ENCODE measurements at places on chromosomes 1 and 21.

DNA sequence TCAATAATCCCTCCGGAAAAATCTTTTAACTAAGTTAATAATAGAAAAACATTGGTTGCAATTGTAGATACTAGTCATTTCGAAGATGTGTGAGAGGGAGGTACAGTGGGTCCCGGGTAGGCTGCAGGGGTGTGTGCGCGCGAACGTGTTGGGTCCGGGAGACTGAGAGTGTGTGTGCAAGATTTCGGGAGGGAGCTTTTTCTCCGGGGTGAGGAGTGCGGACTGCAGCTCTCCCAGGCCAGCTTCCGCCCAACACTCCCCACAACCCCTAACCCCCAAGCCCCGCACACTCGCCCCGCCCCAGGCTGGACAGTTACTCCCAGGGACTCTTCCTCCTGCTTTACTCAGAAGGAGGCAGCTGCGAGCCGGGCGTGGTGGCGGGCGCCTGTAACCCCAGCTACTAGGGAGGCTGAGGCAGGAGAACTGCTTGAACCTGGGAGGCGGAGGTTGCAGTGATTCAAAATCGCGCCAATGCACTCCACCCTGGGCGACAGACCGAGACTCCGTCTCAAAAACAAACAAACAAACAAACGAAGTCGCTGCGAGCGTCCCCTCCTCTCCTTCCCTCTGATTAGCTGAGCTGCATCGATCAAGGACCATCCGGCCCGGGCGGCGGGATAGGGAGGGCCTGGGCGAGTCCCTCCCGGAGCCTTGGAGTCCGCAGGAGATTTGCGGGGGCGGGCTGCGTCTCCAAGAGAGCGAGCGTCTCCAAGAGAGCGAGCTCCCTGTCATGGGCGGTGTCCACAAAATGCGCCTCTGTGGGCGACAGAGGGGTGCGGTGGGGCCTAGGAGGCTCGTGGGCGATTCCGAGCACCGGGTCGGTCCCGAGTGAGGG is 28.3 kb upstream of the PPM1J start:
- DNase-seq, result no peak

GRCh38 chr1:114003431-114003830 is 24.2 kb downstream of the OLFML3 start:
- DNase-seq, result no peak

DNA sequence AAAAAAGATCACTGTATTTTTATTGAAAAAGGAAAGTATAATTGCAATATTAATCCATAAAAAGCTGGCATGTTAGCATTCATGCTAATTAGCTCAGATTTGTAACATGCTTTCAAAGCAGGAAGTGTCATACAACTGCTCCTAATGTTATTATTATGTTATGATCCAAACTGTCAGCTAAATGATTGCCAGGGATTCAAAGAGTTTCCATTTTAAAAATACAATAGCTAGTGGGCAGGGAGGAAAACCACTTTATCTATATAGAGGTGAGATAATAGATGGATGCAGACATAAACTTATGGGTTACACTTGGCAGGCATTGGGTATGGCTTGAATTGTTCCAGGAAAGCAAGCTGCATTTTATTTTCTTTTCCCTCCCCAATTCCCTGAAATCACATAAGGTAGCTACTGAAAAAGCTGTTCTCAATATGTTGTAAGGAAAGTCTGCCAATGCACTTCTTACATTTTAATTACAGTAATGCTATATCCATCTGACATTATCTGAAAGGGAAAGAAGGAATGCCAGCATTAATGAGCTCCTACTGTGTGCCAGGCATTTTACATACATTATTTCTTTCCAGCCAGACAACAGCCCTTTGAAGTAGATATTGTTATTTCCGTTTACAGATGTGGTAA is 9.8 kb upstream of the MYSM1 start:
- DNase-seq, result no peak

DNA sequence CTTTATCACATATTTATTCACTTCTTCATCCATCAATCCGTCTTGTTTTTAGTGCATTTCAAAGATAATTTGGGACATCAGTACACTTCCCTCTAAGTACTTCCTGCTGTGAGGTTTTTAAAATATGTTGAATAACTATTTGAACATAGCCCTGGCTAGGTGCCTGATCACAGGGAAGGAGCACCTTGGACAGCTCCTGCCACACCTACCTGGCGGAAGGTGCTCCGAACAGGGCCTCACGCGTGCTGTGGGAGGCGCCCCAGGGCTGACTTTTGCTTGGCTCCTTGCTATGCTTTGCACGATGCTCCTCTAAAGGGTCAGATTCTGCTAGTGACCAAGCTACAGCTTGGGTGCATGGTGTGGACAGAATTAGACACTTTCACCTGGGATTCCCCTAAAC is 4.9 kb upstream of the ATXN7L2 start:
- DNase-seq, result no peak

DNA sequence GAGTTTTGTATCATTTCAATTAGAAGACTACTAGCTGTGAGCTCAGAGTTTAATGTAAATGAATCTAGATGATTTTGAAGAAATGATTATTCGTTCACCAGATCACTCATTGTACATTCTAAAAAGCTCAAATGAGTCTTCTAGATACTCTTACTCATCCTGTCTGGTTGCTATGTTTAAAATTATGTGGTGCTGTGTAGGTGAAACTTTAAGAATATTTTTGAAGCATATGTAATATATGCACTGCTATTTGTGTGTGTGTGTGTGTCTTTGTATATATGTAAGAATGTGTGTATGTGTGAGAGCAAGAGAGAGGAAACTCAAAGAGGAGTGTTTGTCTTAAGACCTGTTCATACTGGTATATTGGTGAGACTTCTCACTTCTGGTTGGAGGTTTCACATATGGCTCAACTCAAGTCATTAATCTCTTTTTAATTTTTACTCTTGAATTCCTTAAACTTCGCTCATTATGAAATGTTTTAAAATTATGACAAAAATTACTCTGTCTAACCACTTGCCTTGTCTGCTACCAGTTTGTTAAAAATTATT is 8.6 kb upstream of the C1orf105 start:
- no peak for DNase-seq

GRCh38 chr1:230507666-230508402 is 81.7 kb upstream of the PGBD5 start:
- DNase-seq, result no peak

GRCh38 chr1:58814251-58815068 is 30.6 kb upstream of the JUN start:
- no peak for DNase-seq

- DNase-seq, result no peak
These were observed 17.0 kb upstream of the SLC5A9 start for GRCh38 chr1:48205522-48205921.

DNA sequence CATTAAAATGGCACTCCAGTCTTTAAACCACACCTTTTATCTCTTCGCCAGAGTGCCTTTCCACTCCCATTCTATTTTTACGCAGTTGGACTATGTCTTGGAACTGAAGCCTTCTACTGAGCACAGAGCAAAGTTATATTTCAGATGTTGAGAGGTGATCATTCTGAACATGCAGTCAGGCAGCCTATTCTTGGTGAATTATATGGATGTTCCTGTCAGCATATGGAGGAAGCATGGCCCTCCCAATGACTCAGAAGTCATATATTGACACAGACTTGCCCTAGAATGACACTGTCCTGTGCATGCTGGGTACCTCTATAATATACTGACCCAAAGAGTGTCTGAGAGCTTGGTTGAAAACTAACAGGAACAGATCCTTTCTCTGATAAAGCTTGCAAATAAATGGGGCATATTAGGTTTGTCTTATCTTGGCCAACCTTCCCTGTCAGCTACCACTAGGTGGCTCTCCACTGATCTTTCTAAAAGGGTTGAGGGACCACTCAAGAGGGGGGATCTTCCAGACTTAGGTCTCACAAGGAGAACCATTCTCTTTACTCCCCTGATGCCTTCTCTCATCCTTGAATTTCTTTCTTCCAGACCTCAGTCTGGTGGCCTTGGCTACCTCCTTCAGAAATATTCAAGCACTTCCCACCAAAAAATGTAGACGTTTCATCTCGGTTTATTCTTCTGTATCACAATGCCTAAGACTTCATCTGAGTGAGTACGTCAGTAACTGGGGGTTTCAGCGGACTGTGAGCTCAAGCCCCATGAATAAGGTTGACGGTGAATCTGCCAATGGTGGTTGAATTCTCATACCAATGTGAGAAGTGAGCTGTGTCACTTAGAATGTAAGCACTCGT is 11.8 kb upstream of the ALG14 start:
- DNase-seq, result no peak

GRCh38 chr1:10001016-10001665 is 4.1 kb downstream of the RBP7 start:
- DNase-seq, result no peak

DNA sequence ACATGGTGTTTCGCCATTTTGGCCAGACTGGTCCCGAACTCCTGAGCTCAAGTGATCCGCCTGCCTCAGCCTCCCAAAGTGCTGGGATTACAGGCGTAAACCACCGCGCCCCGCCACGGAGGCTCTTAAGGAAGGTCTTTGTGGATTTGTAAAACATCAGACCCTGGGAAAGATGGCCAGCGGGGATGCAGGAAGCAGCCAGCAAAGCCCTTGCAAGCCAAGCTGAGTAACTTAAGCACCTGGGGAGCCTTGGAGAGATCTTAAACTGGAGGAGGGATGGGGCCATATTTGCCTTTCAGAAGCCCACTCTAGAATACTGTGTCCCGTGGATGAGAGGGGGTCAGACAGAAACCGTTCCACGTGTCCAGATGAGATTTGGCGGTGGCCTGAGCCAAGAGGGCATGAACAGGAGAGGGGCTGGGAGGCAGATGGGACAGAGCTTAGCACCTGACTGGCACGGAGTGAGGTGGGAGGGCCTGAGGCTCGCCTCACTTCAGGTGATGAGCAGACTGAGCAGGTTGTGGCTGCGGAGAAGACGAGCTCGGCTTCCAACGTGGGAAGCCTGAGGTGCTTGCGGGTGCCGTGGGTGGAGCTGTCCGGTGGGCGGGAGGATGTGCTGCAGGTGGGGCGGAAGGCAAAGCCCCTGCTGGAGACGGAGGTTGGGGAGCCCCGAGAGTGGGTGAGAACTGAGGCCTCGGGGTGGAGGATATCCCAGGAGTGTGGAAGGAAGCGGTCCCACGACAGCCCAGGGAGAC is 11.7 kb downstream of the C1orf216 start:
- DNase-seq, result no peak

- no peak for DNase-seq
These were observed 35.1 kb downstream of the LRRC42 start for GRCh38 chr1:53981220-53981619.

GRCh38 chr1:58390091-58390490 is 156.4 kb downstream of the OMA1 start:
- no peak for DNase-seq

GRCh38 chr1:173893611-173894010 is 23.5 kb downstream of the SERPINC1 start:
- no peak for DNase-seq

- DNase-seq, result no peak
These were observed 35.6 kb upstream of the GRHL3 start for GRCh38 chr1:24283326-24284155.

DNA sequence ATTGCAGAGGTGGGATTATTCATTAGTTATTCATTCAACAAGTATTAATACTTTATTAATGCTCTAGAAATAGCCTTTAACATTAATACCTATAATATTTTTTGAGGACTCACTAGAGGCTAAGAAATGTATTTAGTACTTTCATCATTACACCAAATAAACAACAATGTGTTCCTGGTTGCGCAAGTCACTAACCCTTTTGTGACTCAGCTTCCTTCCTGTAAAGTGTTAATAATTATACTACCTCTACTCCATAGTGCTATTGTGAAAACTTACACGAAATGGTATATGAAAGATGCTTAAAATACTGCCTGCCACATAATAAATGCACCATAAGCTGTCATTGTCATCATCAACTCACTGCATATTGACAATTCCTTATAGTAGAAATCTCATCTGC is 431.0 kb downstream of the DPYD start:
- no peak for DNase-seq

- DNase-seq, result no peak
These were observed 32.1 kb upstream of the HMGN1 start for GRCh38 chr21:39381009-39381408.

All from effector CD8-positive, alpha-beta T cell (primary cell).